ENCODE measurements at places on chromosomes 5 and 9.

- peak; percentile 15 for DNase-seq
These were observed 35.0 kb downstream of the ITK start for GRCh38 chr5:157215514-157216167.

- no peak for DNase-seq
These were observed 1.1 kb upstream of the MAT2B start for GRCh38 chr5:163504079-163504931.

DNA sequence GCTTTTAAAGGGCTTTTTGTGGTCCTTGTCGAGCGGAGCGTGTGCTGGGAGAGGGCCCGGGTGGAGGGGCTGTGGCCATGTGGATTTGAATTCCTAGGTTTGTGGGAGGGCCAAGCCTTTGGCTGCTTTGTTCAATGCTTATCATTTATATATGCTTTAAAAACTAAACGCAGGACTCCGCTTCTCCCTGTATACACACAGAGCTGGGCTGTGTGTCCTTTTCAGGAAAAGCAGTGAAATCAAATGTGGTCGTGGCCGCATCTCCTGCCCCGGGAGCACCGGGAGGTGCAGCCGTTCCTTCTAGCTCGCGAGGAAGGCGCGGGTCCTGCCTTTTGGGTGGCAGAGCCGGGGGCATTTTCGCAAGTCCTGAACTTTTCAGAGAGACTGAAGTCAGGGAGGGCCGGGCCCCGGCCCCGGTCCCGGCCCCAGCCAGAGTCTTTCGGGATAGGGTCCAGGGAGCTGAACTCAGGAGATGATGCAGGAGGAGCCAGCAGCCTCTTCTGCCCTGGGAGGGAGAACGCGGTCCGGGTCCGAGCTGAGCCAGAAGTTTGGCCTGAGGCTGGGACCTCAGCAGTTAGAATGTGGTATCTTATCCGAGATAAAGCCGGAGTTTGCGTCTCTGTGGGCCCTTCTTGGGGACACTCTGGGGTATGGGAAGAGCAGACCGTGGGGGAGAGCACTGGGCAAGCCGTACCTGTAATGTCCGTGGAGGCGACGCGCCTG, 158.8 kb downstream of the C9orf152 start:
- DNase-seq = no peak

DNA sequence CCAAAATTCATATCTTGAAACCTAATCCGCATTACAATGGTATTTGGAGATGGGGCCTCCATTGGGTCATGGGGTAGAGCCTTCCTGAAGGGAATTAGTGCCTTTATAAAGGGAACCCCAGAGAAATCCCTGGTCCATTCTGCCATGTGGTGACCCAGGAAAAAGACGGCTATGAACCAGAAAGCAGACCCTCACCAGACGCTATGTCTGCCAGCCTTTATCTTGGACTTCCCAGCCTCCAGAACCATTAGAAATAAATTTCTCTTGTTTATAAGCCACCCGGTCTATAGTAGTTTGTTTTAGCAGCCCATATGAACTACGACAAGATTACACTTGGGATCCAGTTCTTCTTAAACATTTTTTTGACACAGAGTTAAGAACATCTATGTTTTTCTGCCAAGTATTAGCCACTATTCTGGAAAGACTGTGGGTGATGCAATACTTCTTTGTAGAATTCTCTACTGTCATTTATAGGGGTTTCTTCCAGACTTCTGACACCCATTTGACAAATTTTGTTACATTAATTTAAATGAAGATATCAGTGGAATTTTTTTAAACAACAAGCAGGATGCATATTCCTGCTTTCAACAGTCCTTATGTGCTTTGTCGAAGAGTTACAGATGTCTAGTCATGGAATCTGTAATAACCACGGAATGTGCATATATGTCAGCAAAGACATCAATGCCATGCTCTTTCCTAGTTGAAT, 572.4 kb downstream of the NR2F1-AS1 start:
- no peak for DNase-seq

DNA sequence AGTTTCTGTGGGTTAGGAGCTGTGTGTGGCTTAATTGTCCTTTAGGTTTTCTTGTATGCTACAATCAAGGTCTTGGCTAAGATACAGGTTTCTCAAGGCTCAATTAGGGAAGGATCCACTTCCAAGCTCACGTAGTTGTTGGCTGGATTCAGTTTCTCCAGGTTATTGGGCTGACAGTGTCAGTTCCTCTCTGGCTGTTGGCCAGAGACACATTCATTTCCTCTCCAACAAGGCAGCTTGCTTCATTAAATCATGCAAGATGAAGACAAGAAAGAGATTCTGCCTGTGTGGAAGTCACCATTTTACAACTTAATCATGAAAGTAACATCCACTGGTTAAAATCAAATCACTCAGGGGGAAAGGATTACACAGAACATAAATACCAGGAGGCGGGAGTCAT, 275.7 kb upstream of the KIF2A start:
- no peak for DNase-seq

- DNase-seq = no peak
These were observed 97.6 kb downstream of the BASP1 start for GRCh38 chr5:17314907-17315471.

DNA sequence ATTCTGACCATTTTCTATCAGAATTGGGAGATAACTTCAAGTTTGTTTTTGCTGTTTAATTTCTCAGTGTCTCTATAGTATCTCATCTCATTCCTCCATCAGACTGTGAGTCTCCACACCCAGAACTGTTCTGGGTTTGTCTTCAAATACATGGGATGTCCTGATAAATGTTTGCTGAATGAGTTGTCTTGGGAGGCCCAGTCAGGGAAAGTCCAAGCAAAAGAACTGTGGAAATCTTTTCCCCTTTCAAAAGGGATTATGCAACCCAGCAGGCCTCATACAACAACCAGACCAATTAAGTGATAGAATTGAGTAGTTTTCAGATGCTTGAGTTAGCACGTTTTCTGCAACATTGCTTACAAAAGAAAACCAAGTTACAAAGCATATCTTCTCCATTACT, 324.4 kb downstream of the BRINP1 start:
- no peak for DNase-seq

DNA sequence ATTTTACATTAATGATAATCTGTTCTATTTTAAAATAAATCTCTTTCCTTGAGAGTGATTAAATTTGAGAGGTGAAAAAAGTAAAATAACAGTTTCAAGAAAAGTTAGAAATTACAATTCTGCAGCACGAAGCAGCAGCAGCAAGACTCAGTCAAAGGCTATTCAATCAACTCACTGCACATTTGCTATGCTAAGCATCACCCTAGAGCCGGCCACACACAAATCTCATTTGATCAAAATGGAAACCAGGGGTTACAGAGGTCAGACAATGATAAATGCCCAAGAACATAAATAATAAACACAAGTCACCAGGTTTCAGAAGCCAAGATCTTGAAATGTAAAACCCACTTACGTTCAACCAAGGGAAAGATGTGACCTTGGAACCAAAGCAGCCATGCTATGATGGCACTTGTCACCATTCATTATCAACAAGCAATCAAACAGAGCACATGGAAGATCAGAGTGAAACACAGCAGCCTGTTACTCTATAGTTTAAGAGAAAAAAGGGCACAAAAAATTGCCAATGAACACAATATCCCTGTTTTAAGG, 136.0 kb downstream of the EPB41L4A start:
- DNase-seq = no peak

- no peak for DNase-seq
These were observed 39.6 kb upstream of the CEP78 start for GRCh38 chr9:78196258-78196657.

DNA sequence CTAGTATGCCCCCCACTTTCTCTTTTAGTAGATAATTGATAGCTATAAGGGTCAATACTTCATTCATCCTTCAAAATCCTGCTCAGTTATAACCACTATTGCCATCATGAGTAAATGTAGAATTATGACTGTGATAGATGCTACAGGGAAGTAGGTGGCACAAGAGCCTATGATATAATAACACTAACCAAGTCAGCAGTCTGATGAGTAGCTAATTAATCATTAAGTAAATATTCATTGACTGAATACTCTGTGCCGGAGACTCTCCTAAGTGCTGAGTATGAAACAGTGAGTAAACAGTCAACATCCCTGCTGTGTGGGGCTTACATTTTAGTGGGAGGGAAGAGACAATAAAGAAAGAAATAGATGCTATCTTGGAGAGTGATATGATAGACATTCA, 430.3 kb upstream of the ZNF462 start:
- DNase-seq = no peak

- DNase-seq = no peak
These were observed 6.6 kb downstream of the CWC27 start for GRCh38 chr5:64775291-64775690.

GRCh38 chr5:94769996-94770395, 151.5 kb downstream of the SLF1 start:
- DNase-seq = no peak

DNA sequence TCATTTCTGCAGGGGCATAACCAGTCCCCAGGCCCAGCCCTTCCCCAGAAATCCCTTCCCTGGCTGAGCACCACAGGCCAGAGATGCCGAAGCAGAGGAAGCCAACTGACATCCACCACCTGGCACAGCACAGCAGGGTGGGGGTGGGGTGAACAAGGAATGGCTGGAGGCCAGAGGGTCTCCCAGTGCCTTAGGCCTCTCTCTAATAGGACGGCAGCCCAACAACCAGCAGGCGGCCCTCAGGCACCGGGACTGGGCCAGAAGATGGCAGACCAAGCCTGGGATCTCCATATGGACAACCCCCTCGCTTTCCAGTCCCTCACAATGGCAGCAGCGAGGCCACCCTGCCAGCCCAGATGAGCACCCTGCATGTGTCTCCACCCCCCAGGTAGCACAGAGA, 13.2 kb downstream of the PDLIM4 start:
- DNase-seq = no peak

DNA sequence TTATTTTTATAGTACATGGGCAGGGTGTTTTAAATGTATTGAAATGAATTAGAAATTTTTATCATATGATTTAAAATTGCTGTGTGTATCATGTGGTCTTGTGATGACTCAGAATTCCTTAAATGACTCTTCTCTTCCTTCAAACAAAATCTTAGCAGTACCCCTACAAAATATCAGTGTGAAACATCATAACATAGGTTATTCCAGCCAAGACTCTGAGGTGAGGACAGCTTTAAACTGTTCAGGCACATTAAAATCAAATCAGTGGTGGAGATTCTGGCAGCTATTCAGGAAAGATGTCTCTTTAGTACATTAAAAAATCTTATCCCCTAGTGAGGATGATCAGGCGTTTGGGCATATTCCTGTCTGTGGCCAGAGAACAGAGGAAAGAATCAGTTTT, 174.0 kb downstream of the MAN2A1 start:
- DNase-seq = no peak

- peak; percentile 38 for DNase-seq
These were observed 71.4 kb downstream of the MED27 start for GRCh38 chr9:132008184-132008803.

- DNase-seq = no peak
These were observed 30.4 kb downstream of the CERT1 start for GRCh38 chr5:75481024-75481423.

GRCh38 chr5:124088289-124089032, 576.5 kb downstream of the CSNK1G3 start:
- no peak for DNase-seq

GRCh38 chr5:67095346-67096171, 101.0 kb downstream of the CD180 start:
- DNase-seq = no peak

DNA sequence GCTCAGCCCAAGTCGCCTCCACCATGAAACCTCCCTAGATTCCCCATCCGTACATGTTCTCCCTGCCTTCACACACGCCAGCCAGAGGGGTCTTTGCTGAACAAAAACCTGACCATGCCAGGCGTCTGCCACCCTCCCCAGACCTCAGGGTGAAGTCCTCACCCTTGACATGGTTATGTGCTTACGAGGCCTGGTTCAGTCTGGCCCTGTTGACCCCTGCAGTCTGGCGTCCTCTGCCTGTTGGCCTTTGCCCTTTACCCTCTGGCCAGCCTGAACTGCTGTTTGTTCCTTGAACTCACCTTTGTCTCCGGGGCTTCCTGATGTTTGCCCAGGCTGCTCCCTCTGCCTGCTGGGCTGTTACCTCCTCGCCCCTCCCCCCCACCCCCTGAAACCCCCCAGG, 29.8 kb downstream of the NCS1 start:
- DNase-seq = no peak

- DNase-seq = no peak
These were observed 27.9 kb downstream of the CD274 start for GRCh38 chr9:5478206-5478605.

DNA sequence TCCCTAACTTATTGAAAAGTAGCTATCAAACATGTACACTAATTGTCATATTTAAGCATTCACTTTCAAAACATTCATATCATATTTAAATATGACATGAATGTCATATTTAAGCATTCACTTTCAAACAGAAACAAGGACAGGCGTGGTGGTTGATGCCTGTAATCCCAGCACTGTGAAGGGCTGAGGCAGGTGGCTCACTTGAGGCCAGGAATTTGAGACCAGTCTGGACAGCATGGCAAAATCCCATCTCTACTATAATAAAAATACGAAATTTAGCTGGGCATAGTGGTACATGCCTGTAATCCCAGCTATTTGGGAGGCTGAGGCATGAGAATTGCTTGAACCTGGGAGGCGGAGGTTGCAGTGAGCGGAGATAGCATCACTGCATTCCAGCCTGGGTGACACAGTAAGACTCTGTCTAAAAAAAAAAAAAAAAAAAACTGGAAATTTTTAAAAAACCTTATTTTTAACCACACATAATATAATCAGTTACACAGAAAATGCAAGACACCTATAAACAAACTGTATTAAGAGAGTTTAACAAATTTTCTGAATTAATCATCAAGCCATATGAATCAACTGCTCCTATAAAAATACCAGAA, 88.1 kb downstream of the LPAR1 start:
- no peak for DNase-seq

- DNase-seq = no peak
These were observed 147.0 kb downstream of the PAM start for GRCh38 chr5:102902135-102902448.

- DNase-seq = peak; percentile 47
These were observed 49.2 kb downstream of the EQTN start for GRCh38 chr9:27247756-27248155.

GRCh38 chr9:72305102-72305546, 59.9 kb downstream of the ZFAND5 start:
- DNase-seq = peak; percentile 92

- DNase-seq = peak; percentile 42
These were observed 38.8 kb upstream of the LIFR start for GRCh38 chr5:38595132-38595745.

DNA sequence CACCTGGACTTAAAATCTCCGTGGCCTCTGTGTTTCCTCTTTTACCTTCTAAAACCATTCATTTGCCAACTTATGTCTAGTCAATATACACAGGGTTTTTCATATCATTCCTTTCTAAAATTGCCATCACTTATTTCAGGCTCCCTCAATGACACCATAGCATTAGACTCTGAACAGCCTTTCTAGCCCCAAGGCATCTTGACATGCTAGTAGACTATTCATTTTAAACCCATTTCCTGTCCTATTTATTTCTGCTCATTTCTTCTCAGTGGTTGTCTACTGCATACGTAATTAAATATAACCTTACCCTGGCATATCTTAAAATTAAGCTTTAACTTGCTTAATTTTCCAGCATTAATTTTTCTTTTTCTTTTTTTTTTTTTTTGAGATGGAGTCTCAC, 83.2 kb downstream of the PHAX start:
- no peak for DNase-seq
